ENCODE measurements at places on chromosomes 6 and 20. TPM values are rescaled to one million over a fixed set of nuclear protein-coding genes. Genes with fewer than 3 reads are reported as not detected.
A peak's percentile ranks its signal among the peaks of the same experiment; 100 is the strongest.

DNA sequence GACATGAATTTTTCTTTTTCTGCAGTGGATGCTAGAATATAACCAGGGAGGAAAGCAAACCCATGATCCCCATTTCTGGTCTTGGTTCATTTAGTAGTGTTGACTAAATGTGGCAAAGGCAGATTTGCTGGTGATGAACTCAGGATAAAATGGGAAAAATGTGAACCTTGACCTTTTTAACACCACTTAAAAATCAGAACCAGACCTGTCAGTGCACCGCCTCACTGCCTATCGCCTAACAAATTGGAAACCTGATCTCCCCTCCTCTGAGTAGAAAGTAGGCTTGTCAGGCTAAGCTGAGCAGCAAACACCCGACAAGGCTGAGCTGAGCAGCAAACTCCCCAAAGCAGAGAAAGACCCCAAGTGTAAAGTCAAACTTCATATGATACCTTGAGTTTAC lies 254.8 kb downstream of the FOXC1 start:
- DNase-seq = no peak

GRCh38 chr6:338815-339262 lies 46.6 kb downstream of the DUSP22 start:
- no peak for DNase-seq

DNA sequence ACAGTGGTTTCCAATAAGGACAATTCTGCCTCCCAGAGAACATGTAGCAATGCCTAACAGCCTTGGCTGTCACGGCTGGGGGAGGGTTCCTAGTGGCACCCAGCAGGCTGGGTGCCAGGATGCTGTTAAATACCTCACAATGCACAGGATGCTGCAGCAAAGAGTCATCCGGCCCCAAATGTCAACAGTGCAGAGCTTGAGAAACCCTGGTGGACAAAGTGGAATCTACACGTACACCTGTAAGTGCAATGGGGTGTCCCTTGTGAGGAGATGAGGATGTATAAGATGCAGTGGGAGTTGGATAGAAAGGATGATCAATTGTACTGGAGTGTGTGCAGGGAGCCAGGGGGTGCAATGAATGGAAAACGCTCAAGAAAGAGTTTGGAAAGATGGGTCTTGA lies 142.4 kb downstream of the FNDC1 start:
- no peak for DNase-seq

GRCh38 chr6:51675020-51675921 lies 412.1 kb downstream of the PKHD1 start:
- no peak for DNase-seq

- no peak for DNase-seq
Measured at GRCh38 chr6:31202259-31203166, 32.0 kb upstream of the POU5F1 start.

DNA sequence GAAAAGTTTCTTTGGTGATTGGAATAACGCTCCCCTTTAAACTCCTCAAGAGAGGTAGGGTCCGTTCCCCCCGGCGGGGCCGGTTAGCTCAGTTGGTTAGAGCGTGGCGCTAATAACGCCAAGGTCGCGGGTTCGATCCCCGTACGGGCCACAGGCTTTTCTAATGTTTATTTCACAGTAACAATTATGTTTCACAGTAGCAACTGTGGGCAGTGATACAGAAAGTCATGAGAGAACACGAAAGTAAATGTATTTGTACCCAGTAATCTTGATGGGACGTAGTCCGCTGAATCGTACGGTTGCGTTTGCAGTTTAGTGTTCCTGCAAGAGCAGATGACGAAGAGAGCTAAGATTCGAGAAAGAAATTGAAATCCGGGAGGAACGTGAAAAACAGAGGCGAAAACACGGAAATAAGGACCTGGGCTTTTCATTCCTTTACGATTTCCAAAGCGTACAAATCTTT lies 505.5 kb downstream of the PRIM2 start:
- DNase-seq = no peak

- DNase-seq = peak; percentile 90
Measured at GRCh38 chr6:85449818-85450759, at the start of gene NT5E. TSS of gene NT5E (plus strand) at chr6:85450083. CDS start at chr6:85450140, 57 bp downstream.

GRCh38 chr6:11120271-11121005 lies 8.9 kb upstream of the ERVFRD-1 start:
- no peak for DNase-seq

- DNase-seq = no peak
Measured at GRCh38 chr6:37700620-37700973, 2.9 kb upstream of the MDGA1 start.

GRCh38 chr6:11845664-11846577 lies 67.3 kb upstream of the ADTRP start:
- DNase-seq = no peak

GRCh38 chr6:29631860-29632731 lies 887 bp downstream of the GABBR1 start:
- DNase-seq = peak; percentile 88

- DNase-seq = no peak
Measured at GRCh38 chr20:60236613-60237012, 278.4 kb downstream of the CDH26 start.

- DNase-seq = no peak
Measured at GRCh38 chr6:86122086-86122485, 479.4 kb upstream of the SYNCRIP start.

DNA sequence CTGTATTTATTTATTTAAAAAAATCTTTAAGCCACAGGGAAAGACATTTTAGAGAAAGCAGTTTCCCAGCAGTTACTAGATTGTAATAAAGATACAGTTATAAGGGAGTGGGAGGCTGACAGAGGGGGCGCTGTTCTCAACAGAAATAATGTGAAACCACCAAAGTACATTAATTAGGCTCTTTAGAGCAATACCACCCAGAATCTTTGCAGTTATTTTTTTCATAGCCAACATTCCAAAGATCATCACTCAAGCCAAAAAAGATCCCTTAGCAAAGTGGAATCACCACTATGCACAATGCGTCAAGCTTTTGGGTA lies 331.3 kb upstream of the DEFB112 start:
- DNase-seq = no peak

DNA sequence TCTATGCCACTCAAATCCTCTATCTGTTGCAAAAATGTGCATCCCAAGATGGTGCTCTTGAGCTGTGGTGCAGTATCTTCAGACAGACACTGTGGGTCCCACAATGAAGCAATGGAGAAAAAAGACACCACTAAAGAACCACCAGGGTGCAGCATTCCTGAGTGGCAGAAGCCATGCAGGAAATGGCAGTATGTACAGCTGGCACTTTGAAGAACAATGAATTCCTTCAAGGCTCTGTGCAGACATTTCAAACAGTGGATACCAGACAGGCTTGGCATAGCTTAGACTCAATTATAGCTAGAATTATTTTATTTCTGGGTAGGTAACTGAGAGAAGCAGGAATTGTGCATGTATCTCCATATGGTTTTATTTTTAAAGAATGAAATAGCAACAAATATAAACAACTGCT lies 24.0 kb upstream of the HDAC2 start:
- DNase-seq = no peak

DNA sequence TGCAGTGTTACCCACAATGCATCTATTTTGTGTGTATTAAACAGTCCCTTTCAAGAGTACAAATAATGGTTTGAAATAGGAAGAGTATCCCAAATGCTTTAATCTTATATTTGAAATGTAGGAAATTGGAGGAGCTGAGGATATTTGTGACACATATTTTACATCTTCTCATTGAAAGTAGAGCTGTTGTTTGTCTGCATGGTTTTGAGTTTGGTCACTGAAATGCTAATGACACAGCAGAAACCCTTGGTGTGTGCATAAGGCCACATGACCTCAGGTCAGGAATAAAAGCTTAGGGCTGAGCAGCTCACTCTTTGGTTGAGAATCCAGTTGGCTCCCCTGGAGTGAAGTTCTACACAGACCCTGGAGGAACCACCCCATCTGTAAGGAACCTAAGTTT lies 49.8 kb downstream of the TPD52L1 start:
- no peak for DNase-seq

DNA sequence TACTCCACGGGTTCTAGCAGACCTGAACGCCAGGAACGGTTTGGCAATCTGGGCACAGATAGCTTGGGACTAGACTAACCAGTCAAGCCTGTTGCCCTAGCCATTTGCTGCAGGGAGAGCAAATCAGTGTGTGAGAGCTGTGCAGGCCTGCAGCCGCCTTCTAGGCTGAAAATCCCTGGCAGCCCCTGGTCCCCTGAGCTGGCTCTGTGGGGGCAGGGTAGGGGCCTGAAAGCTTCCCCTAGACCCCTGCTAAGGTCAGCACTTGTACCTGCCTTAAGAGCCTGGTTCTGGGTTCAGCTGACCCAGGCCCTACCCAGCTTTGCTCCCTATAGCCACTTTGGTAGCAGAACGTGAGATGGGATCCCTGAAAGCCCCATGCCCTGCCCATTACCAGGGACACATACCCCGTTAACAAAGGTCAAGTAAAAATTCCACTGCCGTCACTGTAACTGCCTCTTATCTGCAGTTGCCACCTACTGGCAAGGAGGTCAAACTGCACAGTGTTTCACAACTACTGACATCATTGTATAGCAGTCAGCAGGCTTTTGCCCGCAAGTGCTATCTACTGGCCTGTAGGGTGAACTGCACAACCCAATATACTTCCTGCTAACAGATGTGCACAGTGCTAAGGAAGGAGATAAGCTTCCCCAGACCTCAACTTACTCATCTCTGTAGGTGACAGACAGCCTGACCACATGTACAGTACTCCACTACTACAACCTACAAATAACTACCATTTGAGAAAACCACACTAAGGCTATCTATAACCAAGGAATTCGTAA lies 95.1 kb upstream of the OLIG3 start:
- DNase-seq = no peak

DNA sequence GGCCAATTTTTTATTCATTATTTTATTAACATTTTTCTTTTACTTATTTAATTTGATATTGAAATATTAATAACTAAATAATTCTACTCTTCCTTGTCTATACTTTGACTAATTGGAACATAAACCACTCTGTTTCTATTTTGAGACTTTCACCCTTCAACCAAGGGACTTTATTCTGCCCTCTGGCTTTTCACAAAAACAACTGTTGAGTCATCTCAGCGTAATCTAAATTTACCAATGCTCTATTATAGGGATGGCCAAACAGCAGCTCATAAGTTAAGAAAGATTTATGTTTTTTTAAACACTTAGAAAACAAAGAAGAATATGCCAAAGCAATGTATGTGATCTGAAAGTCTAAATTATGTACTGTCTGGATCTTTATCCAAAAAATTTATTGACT lies 46.7 kb downstream of the DOP1A start:
- DNase-seq = no peak

DNA sequence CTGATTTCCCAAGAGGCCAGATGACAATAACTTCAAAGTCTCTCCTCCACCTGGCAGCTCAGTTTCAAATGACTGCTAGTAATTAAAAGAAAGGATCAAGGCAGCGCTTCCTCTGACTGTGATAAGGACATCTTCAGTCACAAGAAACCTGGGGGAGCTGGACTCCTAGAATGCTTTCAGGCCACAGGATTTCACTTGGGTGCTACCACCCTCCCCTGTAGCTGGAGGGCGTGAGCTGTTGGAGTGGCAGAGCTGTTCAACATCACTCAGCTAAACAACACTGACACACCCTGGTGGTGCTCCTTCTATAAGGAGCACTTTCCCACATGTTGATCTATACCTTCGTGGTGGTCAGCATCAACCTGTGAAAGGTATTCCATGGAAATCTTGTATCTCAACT lies 2.2 kb upstream of the CNR1 start:
- no peak for DNase-seq

GRCh38 chr20:62428396-62429295 lies 1.3 kb upstream of the RBBP8NL start:
- DNase-seq = no peak

DNA sequence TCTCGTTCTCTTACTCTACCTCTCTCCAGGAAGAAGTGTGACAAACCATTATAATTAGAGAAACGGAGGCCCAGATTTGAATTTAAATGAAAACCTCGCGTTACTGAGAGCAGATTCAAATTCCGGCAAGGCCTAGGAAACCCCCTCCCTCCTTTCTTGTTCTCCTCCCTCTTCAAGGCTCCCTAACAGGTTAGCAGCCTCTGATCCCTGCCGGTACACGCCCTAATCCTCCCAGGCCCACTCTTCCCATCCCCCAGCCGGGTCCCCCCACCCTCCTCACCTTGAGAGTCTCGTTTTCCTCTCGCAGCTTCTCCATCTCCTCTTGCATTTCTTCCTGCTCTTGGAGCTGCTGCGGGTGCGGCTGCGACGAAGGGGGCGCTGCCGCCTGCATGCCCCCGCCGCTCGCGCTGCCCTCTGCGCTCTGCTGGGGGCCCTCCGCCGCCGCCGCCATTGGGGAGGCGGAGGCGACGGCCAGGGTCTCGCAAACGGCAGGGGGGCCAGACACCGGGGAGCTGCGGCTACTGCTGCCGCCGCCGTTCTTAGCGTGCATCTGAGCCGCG lies 3.8 kb downstream of the MTCL3 start:
- no peak for DNase-seq

GRCh38 chr20:11972478-11972877 lies 54.8 kb downstream of the BTBD3 start:
- no peak for DNase-seq

- DNase-seq = no peak
Measured at GRCh38 chr6:37507077-37507476, 7.4 kb upstream of the CCDC167 start.

- no peak for DNase-seq
Measured at GRCh38 chr6:44561832-44562665, 174.5 kb downstream of the CDC5L start.

GRCh38 chr6:41732591-41733359 lies 2.6 kb downstream of the TFEB start:
- DNase-seq = no peak

DNA sequence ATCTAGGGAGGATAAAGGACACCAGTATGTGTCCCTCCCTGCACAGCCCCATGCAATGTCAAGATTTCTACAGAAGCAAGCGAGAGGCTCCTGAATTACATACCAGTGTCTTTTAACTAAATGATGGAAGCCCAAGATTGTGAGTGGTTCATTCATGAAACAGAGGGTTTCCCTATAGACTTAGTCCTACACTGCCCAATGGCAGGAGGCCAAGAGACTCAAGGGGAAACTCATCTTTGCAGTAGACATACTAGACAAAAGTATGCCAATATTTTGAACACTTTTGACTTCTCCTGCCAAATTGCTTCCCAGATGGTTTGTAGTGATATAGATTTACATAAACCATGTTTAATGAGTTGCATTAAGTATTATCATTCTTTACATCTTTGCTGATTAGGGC lies 557.2 kb upstream of the JAG1 start:
- DNase-seq = no peak

The SNTA1 gene
- 28.9 TPM for total RNA-seq

The LTB gene
- total RNA-seq = not detected

The RNF144B gene
- 15.0 TPM for total RNA-seq

The GJA10 gene
- total RNA-seq = not detected

The RSPO4 gene
- not detected for total RNA-seq

The AARS2 gene
- 13.2 TPM for total RNA-seq

The SLC26A8 gene
- not detected for total RNA-seq

The GABRR1 gene
- not detected for total RNA-seq

The FAM83B gene
- 0.64 TPM for total RNA-seq

The FNDC11 gene
- total RNA-seq = 0.34 TPM

The SPATA25 gene
- 2.9 TPM for total RNA-seq

The KCNK16 gene
- not detected for total RNA-seq

The KHDC1L gene
- not detected for total RNA-seq

The TFAP2C gene
- 92.9 TPM for total RNA-seq

The GPX5 gene
- not detected for total RNA-seq
